ENCODE measurements at places on chromosomes 6 and 20.
A peak's percentile ranks its signal among the peaks of the same experiment; 100 is the strongest.

- no peak for DNase-seq
Observed at GRCh38 chr20:5654557-5654956, 95.6 kb upstream of the SHLD1 start.

DNA sequence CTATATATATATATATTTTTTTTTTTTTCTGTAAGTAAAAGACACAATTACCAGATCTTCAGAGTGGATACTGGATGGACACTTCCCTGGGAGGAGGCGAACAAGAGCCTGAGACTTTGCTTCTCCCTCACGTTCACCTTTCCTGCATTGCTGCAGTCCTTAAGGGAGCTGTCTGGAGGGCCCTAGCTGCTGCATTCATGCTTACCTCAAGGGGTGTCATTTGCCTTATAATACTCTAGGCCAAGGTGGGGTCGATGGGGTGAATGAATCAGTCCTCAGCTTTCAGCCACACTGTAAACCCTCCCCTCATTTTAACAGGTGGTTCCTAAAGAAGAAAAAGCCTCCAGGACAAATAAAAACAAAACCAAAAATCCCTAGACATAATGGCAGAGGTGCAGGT lies 34.8 kb upstream of the CD83 start:
- DNase-seq, result no peak

DNA sequence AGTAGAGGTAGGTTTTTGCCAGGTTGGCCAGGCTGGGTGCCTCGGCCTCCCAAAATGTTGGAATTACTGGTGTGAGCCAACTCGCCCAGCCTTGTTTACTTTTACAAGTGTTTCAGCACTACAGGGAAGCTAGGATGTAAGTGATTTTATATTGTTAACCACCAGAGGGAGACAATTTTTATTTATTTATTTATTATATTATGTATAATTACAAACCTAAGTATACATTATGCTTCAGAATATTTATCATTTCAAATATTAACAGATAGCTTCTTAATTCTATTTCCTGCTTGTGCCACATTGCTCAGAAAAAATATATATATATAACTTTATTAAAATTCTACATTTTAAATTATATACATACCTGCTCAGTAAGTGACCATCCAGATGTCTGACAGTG lies 9.8 kb downstream of the MMUT start:
- DNase-seq, result no peak

DNA sequence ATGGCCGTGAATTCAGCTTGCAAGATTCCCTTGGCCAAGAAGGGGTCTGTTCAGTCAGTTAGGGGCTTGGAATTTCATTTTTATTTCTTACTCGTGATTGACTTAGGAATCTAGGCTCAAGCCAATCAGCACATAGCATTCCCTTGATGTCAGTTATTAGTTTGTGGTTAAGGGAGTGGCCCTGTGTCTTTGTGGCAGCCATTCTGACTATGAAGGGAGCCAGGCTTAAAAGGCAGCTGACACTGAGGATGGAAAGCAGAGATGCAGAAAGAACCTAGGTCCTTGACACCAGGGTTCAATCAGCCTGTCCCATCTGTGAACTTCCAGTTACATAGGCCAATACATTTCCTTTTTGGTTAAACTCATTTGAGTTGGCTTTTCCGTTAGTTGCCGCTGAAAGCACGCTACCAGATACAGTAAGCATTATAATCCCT lies 48.1 kb downstream of the MCUR1 start:
- DNase-seq, result no peak

DNA sequence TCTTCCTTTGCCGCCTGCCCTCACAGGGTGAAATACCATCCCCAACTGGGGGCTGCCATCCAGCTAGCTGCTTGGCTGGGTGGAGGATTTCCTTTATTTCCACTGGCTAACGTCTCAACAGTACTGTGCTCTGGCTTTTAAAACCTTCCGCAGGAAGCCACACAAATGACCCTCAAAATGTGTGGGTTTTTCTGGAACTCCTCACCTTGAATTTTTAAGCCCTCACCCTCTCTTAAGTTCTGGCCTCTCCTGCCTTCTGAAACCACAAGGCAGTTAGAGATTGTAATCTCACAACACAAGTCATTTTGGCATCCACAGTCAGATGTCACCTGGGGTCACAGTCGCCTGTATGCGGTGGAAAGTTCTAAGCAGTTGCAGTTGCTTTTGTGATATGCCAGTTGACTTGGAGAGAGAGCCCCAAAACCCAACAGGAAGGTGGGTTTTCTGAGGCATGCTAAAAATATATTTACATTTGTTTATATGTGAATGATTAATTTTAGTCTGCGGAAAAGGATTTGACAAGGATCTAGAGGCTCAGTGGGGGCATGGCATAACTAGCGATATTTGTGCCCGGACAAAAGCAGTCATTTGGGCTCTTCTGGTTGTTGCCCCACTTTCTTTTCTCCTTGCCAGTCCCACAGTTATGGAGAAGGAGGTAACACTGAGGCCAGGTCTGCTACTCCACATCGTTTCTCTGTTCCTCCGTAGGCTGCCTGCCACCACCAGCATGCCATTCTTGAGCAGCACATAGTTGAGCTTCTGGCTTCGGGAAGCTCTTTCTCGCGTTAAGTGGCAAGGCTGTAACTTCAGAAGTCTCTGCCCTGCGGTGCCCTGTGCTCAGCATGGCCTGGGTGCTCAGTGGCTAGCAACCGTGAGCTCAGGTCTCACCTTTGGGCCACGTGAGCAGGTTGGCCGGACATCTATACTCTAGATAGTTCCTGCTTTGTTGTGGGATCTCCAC lies 335.3 kb downstream of the CD83 start:
- DNase-seq, result peak; percentile 86

DNA sequence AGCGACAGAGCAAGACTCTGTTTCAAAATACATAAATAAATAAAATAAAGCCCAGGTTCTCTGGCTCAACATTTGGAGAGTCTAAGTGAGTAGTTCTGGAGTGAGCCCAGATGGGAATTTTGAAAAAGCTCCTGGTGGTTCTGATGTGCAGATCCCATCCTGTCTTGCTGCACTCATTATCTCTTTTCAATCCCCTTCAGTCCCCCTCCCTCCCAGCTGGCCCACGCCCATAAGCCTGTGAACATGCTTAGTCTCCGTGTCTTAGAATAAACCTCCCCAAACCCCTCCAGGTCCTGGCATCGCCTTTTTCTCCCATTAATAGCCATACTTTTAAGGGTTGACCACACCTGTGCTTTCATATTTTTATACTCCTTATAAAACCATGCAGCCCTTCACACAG lies 19.4 kb upstream of the TULP1 start:
- no peak for DNase-seq

- DNase-seq, result no peak
Observed at GRCh38 chr6:147709396-147710272, 201.1 kb downstream of the SAMD5 start.

GRCh38 chr20:58127701-58128111 lies 100.7 kb downstream of the ANKRD60 start:
- no peak for DNase-seq

DNA sequence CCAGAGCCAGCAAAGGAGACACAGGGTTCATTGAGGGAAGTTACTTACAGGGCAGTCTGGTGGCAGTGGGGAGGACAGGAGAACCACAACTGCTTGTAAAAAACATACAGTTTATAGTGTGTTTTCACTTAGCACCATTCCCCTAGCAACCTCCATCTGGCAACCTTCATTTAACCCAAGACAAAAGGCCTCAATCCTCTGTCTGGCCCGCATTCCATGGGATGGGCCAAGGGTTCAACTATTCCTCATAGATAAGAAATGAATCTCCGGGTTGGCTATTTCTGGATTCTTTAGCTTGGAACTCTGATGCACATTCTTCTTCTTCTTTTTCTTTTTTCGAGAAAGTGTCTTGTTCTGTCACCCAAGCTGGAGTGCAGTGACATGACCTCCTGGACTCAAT lies 26.3 kb upstream of the FYN start:
- DNase-seq, result no peak

- DNase-seq, result no peak
Observed at GRCh38 chr6:26122402-26122792, 35.2 kb downstream of the HFE start.

DNA sequence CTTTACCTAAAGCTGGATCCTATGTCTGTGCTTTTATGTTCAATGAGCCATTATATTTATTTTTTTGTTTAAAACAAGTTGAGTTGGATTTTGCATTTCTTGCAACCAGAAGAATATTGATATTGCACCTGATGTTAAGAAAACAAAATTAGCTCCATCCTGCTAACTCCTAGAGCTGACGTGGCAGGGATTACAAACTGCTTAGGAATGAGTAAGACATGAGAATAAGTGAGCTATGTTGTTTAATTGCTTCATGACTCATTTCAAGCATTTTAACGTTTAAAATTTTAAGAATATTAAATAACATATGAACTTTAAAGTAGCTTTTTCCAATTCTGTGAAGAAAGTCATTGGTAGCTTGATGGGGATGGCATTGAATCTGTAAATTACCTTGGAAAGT lies 663.5 kb downstream of the EPM2A start:
- DNase-seq, result no peak

- no peak for DNase-seq
Observed at GRCh38 chr6:128464790-128465189, 55.6 kb downstream of the PTPRK start.

GRCh38 chr6:63441266-63441956 lies 121.6 kb upstream of the LGSN start:
- DNase-seq, result no peak

GRCh38 chr6:125637207-125637606 lies 112.2 kb upstream of the HEY2 start:
- DNase-seq, result no peak

DNA sequence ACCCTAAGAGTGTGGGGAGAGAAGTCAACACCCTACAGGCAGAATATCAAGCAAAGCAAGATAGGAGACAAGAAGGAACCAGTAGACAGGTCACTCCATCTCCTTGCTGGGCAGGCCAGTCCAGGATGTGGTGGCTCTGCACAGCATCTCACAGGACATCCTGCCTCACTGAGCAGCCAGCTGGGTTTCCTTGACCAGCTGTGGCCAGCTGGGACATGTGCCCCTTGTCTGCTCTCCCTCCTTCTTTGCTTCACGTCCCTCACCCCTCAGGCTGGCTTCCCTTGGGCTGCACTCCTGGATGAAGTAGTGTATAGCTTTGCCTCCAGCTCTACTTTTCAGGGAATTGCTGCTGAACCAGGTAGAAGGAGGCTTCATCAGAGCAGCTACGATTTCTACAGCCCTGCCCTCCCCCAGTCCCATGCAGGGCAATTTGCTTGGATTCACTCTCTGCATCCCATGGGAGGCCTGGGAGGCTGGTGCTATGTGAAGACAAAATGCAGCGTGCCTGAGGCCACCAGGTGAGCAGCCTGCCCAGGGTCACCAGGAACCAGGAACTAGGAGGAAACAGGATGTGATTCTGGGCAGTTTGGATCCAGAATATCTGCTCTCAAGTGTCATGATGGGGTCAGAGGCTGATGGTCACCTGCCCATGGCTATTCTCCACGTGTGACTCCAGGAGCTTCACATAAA lies 110.0 kb upstream of the PMEPA1 start:
- no peak for DNase-seq

- DNase-seq, result no peak
Observed at GRCh38 chr6:44227148-44227793, 3.9 kb downstream of the SLC29A1 start.

- DNase-seq, result no peak
Observed at GRCh38 chr6:1787894-1788293, 178.2 kb downstream of the FOXC1 start.

DNA sequence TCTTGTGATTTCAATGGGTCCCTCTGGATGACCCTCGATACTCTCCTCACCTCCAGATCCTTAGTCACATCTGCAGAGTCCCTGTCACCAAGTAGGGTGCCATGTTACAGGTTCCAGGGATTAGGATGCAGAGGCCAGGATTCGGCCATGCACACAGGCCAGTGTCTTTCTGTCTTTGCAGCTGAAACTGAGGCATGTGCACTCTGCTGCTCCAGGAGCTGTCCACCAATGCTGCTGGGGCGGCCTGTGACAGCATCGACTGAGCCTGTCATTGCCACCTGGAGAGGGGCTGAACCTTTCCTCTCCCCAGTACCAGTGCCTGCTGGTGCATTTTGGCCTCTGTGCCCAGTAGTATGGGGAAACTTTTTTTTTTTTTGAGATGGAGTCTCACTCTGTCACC lies 4.4 kb upstream of the RBM38 start:
- no peak for DNase-seq

DNA sequence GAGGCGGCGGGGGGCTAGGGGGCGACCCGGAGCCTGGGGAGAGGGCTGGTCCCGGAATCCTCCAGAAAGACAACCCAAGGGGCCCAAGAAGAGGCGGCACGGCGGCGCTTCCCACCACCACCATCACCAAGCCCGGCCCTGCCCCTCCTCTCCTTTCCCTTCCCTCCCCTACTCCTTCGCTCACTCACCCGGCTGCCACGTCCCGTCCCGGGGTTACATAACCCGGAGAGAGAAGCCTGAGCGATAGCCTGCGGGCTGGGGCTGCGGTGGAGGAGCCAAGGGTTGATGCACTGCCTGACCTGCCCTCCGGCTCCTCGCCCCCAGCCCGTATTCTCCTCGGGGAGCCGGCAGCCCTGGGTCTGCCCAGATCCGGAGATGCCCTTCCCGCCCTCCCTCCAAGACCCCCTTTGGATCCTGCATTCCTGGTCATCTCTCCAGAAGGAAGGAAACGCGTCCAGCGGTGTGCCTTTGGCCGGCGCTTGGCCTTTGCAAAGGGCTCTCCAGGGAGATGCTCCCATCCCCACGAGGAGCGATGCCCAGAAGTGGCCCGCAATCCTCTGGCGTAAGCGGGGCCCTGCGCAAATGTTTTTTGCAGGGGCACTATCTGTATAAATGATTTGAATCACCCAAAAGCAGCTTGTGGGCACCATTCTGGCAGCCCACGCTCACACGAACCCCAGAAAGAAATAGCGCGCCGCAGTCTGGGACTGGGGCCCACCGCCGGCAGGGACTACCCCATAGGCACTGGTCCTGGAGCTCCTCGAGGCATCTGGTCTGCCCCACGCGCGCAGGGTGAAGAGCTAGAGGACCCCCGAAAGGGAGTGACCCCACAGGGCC lies 4.6 kb upstream of the CPXM1 start:
- no peak for DNase-seq

DNA sequence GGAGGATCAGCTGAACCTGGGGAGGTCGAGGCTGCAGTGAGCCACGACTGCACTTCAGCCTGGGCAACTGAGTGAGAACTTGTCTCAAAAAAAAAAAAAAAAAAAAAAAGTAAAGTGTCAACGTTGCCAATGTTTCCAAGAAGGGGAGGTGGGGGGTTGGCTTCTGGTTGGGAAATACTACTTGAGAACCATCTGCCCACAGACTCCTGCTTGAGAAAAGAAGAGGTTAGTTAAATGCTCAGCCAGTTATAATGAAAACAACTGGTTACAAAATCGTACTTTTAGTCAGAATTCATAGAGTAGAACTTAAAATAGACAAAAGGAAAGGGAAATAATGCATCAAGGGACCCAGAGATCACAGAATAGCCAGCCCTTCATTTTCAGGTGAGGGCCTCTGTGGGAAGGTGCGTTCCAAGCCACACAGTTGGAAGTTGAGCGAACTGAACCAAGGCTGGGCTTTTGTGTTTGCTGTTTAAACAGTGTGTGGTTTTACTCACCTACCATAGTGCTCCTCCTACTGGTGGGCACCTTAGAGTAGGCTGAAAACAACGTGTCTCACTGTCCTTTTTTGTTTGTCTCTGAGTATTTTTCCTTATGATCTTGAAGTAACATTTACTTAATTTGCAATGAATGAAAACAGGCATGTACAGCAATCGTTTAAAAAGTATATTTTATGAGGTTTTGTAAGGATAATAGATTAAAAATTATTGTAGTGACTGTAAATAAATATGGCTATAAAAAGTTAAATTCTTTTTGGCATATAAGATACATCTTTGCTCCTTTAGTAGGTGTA lies 200.7 kb downstream of the BCAS1 start:
- peak; percentile 63 for DNase-seq
